ENCODE measurements at places on chromosomes 11 and 22. TPM values are rescaled to one million over a fixed set of nuclear protein-coding genes. Genes with fewer than 3 reads are reported as not detected.

Gene TPST2
- total RNA-seq = 19.1 TPM

Gene DAGLA
- 1.9 TPM for total RNA-seq

Gene CRYAB
- total RNA-seq = 88.3 TPM

Gene ROBO4
- 13.4 TPM for total RNA-seq

Gene PYGM
- total RNA-seq = 5.4 TPM

Gene XKR3
- not detected for total RNA-seq

Measured in pericardium fibroblast (primary cell).